Mesenchymal stem cell (in vitro differentiated cells and primary cell): ENCODE measurements at places on chromosomes 12 and 14.

DNA sequence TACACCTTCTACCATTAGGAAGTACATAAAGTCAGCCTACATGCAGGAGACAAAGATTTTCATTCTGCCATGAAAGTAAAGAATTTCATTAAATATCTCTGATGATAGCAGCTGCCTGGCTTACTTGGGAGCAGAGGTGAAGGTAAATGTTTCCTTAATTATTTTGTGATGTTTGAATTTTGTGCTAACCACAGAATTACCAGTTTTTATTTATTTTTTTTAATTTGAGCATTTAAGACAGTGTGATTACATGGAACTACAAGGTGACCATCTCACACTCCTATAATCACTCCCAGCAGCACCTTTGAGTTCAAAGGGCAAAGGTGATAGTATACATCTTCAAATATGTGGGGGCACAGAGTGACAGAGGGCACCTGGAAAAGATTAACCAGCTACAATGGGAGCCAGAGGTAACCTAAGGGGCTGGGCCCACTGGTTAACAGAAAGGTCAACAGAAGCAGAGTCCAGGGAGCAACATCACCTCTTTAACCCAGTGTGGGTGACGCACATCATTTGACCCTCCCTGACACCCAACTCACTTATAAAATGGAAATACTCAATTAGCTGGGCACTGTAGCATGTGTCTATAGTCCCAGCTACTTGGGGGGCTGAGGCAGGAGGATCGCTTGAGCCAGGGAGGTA is 65.0 kb downstream of the GCH1 start:
- DNase-seq: no peak
- no peak overlapping the region for H3K4me3 ChIP-seq
- H3K36me3 ChIP-seq: no peaks in the 10 kb centered on the region
- H3K27me3 ChIP-seq: no peaks in the 10 kb centered on the region
- H3K4me1 ChIP-seq: no peaks in the 10 kb centered on the region

GRCh38 chr12:109892748-109893147 is 7.3 kb upstream of the TCHP start:
- no peaks in the 10 kb centered on the region for H3K36me3 ChIP-seq
- no peak overlapping the region for H3K4me3 ChIP-seq
- H3K4me1 ChIP-seq: peaks cover 3% of the 10 kb centered on the region
- no peak overlapping the region for H3K27ac ChIP-seq
- no peaks in the 10 kb centered on the region for H3K27me3 ChIP-seq

- H3K36me3 ChIP-seq: no peaks in the 10 kb centered on the region
- no peak overlapping the region for H3K27ac ChIP-seq
- no peak for DNase-seq
- H3K4me1 ChIP-seq: no peaks in the 10 kb centered on the region
Measured at GRCh38 chr12:52524241-52524897, 4.2 kb upstream of the KRT5 start.

DNA sequence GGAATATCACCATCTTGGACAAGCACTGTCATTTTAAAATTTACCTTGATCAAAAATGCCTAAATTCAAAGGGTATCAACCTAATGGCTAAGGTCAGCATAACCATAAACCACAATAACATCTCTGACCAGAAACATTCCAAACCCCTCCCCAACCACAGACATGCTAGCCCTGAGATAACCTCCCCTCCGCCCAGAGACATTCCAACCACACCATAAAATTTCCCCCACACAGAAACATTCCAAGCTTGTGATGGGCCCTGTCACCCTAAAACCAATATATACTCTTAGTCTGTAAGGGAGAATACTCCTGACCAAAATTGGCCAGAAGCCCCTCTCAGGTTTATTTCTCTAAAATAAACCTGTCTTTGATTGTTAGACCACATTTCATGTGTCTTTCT is 17.7 kb downstream of the EPYC start:
- no peak overlapping the region for H3K27ac ChIP-seq
- no peak overlapping the region for H3K4me3 ChIP-seq
- no peak for DNase-seq

GRCh38 chr14:95274279-95274678 is 45.4 kb downstream of the CLMN start:
- H3K4me1 ChIP-seq: peaks cover 23% of the 10 kb centered on the region
- no peak overlapping the region for H3K4me3 ChIP-seq
- H3K27ac ChIP-seq: no peak overlapping the region
- H3K27me3 ChIP-seq: no peaks in the 10 kb centered on the region

- no peaks in the 10 kb centered on the region for H3K4me1 ChIP-seq
- no peak overlapping the region for H3K4me3 ChIP-seq
- no peaks in the 10 kb centered on the region for H3K27me3 ChIP-seq
- DNase-seq: no peak
- no peaks in the 10 kb centered on the region for H3K36me3 ChIP-seq
Measured at GRCh38 chr12:95977764-95978305, 18.3 kb downstream of the HAL start.

GRCh38 chr14:48456051-48456450 is 780.6 kb upstream of the MDGA2 start:
- H3K36me3 ChIP-seq: no peaks in the 10 kb centered on the region
- DNase-seq: no peak
- H3K4me3 ChIP-seq: no peak overlapping the region
- no peaks in the 10 kb centered on the region for H3K4me1 ChIP-seq
- H3K27ac ChIP-seq: no peak overlapping the region

GRCh38 chr12:119956047-119956446 is 33.0 kb upstream of the BICDL1 start:
- no peaks in the 10 kb centered on the region for H3K36me3 ChIP-seq
- no peaks in the 10 kb centered on the region for H3K4me1 ChIP-seq
- H3K27ac ChIP-seq: no peak overlapping the region
- H3K4me3 ChIP-seq: no peak overlapping the region
- no peak for DNase-seq

DNA sequence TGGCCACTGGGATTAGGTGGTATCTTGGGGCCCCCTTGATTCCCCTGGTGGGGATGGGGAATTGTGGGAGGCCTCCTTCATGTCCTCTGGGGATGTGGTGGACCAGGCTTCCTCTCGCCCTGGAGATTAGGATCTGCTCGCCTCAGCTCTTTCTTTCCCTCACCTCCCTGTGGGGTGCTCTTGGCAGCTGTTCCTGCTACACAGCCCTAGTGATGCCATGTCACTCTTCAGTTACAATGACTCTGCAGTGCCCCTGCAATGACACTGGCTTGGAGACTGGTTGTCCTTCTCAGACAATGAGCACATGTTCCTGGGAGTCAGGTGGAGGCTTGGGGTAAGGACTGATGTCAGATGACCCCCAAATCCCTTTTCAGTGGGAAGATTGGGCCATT is 83.9 kb downstream of the ADCK1 start:
- H3K27ac ChIP-seq: no peak overlapping the region
- H3K36me3 ChIP-seq: peaks cover 6% of the 10 kb centered on the region
- H3K4me1 ChIP-seq: peaks cover 3% of the 10 kb centered on the region
- H3K27me3 ChIP-seq: no peaks in the 10 kb centered on the region

DNA sequence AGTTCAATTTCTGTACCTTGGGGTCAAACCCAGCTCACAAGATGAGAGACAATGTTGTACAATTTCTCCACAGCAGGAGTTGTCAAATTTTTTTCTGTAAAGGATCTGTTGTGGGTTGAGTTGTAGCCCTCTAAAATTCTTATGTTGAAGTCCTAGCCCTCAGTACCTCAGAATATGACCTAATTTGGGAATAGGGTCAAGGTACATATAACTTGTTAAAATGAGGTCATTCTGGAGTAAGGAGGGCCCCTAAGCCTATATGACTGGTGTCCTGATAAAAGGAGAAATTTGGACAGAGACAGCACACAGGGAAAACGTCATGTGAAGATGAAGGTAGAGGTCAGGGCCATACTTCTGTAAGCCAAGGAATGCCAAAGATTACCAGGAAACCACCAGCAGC is 264.9 kb downstream of the TTC8 start:
- no peak overlapping the region for H3K4me3 ChIP-seq
- DNase-seq: no peak
- no peaks in the 10 kb centered on the region for H3K4me1 ChIP-seq
- H3K27me3 ChIP-seq: no peaks in the 10 kb centered on the region
